Activated CD4-positive, alpha-beta memory T cell treated with anti-CD3 and anti-CD28 coated beads, Interleukin-2, amount 10 ng/mL, durations not matched to agents 7 days and 5 days (primary cell): ENCODE measurements at places on chromosomes 12 and 14. TPM values are rescaled to one million over a fixed set of nuclear protein-coding genes. Genes with fewer than 3 reads are reported as not detected.

The TFCP2 gene
- 34.3 TPM for total RNA-seq

The ANKS1B gene
- total RNA-seq = 0.30 TPM

- no peaks in the 10 kb centered on the region for H3K27me3 ChIP-seq
- no peak overlapping the region for H3K27ac ChIP-seq
- no peaks in the 10 kb centered on the region for H3K36me3 ChIP-seq
- H3K4me3 ChIP-seq = no peak overlapping the region
Observed at GRCh38 chr14:43729143-43729542, 777.9 kb downstream of the FSCB start.

The MARS1 gene
- total RNA-seq = 282 TPM

GRCh38 chr12:126706300-126706699 is 1560.7 kb upstream of the TMEM132C start:
- H3K4me1 ChIP-seq = peaks cover 1% of the 10 kb centered on the region
- H3K36me3 ChIP-seq = no peaks in the 10 kb centered on the region
- no peaks in the 10 kb centered on the region for H3K27me3 ChIP-seq
- DNase-seq = no peak
- H3K4me3 ChIP-seq = no peak overlapping the region

The MMP19 gene
- not detected for total RNA-seq

DNA sequence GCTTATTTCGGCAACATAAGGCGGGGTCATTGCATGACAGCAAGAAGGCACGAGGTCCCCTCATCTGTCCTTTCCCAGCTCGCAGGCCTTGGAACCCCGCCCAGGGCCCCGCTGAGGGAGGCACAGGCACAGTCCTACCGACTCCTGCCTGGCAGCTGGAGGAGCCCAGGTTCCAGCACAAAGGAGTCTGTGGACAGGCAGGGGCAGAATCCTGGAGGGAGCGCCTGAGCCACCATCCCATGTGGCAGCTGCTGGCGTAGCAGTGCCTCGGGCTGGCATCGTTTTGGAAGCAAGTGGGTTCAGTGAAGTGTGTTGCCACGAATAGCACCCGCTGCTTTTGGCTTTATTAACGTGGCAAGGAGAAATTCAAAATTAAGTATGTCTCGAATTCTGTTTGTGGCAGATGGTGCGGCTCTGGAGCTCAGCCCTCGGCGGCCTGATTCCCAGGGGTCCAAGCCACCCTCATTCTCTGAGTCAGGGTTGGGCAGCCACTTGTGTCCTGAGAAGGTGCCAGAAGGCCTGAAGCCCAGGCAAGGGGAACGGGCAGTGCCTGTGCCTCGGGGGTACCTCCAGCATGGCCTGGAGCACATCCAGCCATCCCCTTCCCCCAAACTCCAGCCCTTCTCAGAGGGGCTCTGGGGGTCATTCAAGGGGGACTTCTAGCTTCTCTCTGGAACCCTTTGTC is 35.9 kb downstream of the SLC8B1 start:
- H3K27me3 ChIP-seq = no peaks in the 10 kb centered on the region
- no peak for DNase-seq
- H3K4me3 ChIP-seq = no peak overlapping the region
- peaks cover 10% of the 10 kb centered on the region for H3K36me3 ChIP-seq
- peaks cover 7% of the 10 kb centered on the region for H3K4me1 ChIP-seq
- H3K27ac ChIP-seq = no peak overlapping the region

DNA sequence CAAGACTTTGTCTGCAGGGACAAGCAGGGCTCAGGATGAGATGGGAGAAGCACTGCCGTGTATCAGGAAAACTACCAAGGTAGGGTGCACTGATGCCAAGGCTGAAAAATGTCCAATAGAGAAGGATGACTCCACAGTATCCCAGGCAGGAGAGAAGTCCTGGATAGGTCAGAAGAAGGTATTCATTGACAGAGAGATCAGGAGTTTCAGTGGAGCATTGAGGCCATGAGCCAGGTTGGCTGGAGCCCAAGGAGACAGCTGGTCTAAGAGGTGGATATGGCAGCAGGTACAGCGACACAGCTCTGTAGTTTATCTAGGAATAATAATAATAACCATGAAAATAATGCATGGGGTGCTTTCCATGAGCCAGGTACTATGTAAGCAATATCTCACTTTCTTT is 180.9 kb downstream of the EXOC5 start:
- no peak for DNase-seq
- no peak overlapping the region for H3K4me3 ChIP-seq
- no peaks in the 10 kb centered on the region for H3K27me3 ChIP-seq

The ALDH1L2 gene
- total RNA-seq = 1.9 TPM

DNA sequence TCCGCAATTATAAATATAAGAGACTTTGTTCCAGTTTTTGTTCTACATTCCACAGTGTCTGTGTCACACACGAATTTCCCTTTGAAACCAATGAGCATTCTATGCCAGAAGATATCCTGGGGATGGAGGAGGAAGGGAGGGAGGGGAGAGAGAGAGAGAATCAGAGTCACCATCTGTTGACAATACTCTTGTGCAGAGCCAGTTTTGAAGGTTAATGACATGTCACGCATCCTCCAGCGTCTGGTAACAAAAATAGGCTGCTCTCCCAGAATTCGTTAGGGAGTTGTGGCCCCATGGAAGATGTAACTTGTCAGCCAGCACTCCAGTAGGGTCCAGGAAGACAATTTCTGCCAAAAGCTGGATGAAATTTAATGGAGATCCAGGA is 213.5 kb upstream of the KRR1 start:
- no peak overlapping the region for H3K4me3 ChIP-seq
- H3K27ac ChIP-seq = no peak overlapping the region
- DNase-seq = no peak
- H3K27me3 ChIP-seq = no peaks in the 10 kb centered on the region
- peaks cover 9% of the 10 kb centered on the region for H3K36me3 ChIP-seq

DNA sequence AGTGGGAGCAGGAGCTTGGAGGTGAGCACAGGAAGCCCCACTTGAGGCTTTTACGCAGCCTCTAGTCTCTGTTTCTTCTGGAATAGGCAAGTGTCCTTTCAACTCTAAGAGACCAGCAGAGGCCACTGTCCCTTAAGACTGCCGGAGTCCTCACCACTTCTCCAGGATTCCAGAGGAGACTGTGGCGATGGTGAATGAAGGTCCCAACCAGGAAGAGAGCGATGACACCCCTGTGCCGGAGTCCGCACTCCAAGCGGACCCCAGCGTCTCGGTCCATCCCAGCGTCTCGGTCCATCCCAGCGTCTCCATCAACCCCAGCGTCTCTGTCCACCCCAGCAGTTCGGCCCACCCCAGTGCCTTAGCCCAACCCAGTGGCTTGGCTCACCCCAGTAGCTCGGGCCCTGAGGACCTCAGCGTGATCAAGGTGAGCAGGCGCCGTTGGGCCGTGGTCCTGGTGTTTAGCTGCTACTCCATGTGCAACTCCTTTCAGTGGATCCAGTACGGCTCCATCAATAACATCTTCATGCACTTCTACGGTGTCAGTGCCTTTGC is 442 bp downstream of the FLVCR2 start:
- H3K36me3 ChIP-seq = no peaks in the 10 kb centered on the region
- H3K4me3 ChIP-seq = peak overlapping the region; percentile 81
- H3K27ac ChIP-seq = no peak overlapping the region
- no peak for DNase-seq
- peaks cover 22% of the 10 kb centered on the region for H3K4me1 ChIP-seq

DNA sequence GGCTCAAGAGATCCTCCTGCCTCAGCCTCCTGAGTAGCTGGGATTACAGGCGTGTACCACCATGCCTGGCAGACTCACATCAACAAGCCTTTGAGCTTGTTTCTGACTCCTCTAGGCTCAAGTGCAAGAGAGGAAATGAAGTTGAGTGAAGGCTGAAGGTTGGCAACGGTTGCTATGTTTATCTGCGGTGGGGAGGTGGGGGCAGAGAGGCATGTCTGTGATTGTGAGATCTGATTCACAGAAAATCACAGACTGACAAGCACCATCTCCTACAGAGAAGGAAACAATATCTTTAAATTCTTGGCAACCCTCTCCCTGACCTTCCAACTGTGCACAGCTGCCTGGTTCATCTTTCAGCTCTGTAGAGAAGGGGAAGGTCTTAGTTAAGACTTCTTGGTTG is 22.1 kb upstream of the NINJ2 start:
- H3K4me1 ChIP-seq = peaks cover 35% of the 10 kb centered on the region
- no peaks in the 10 kb centered on the region for H3K27me3 ChIP-seq
- H3K36me3 ChIP-seq = no peaks in the 10 kb centered on the region
- peak overlapping the region; percentile 91 for H3K27ac ChIP-seq

The ALDH2 gene
- total RNA-seq = 1.3 TPM

DNA sequence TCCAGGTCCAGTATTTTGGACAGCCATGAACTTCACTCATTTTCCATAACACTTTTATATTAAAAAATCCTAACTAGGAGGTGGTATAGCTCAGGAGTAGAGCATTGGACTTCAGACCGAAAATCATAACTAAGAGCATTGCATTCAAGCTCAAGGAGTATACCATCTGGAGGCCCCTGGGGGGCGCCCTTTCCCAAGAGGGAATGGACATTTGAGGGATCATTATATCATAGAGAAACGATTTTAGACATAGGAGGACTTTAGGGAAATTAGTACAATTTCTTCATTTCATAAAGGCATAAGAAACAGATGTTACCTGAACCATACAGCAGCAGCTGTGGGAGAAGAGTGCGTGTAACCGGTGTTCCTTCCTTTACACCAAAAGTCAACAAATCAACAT is 5.2 kb upstream of the ATG14 start:
- H3K36me3 ChIP-seq = no peaks in the 10 kb centered on the region
- peaks cover 2% of the 10 kb centered on the region for H3K27me3 ChIP-seq
- peak; percentile 21 for DNase-seq
- no peak overlapping the region for H3K4me3 ChIP-seq
- no peak overlapping the region for H3K27ac ChIP-seq
- H3K4me1 ChIP-seq = peaks cover 9% of the 10 kb centered on the region

DNA sequence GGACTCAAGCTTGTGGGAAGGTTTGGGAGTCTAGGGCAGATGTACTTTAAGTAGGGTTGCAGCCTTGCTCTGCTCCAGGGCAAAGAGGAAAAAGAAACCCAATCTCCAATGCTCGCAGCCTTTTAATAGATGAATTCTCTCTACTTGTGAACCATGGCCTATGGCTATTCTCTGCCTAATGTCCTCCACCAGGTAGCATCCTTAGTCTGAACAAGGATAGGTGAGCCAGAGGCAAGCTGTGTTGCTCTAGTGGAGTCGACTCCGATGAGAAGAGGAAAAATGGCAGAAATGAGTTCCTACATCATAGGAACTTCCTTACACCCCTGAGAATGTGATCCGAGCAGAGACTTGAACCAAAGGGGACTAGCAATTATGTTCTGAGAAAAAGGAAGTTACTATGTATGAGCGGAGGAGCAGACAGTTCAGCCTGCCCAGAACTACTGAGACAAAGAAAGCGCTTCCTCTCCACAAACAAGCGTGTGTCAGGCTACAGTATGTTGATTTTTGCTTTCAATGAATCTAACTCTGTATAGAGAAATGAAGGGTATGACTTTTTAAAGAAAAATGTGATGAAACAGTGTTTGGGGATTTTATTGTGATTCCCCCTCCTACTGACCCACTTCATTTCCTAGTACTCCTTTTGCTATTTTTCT is 153.6 kb upstream of the ARID2 start:
- peaks cover 2% of the 10 kb centered on the region for H3K4me1 ChIP-seq
- peaks cover under 1% of the 10 kb centered on the region for H3K27me3 ChIP-seq
- H3K36me3 ChIP-seq = no peaks in the 10 kb centered on the region
- H3K27ac ChIP-seq = no peak overlapping the region

DNA sequence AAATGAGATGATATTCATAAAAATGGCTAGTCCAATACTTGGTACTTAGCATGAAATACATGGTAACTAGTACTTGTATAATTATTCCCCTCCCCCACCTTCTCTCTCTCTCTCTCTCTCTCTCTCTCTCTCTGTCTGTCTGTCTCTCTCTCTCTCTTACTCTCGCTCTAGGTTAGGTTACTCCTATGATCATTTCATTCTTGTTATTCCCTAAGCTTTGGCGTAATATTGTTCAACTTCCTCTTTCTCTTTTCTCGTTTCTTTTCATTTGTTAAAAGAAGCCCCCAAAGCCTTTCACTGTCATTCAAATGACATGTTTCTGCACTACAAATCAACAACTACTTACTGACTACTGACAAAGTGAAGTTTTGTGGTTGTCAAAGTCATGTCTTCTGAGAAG is 89.8 kb downstream of the GRIP1 start:
- H3K36me3 ChIP-seq = no peaks in the 10 kb centered on the region
- H3K4me1 ChIP-seq = no peaks in the 10 kb centered on the region
- no peak overlapping the region for H3K4me3 ChIP-seq
- no peak for DNase-seq
- no peak overlapping the region for H3K27ac ChIP-seq

DNA sequence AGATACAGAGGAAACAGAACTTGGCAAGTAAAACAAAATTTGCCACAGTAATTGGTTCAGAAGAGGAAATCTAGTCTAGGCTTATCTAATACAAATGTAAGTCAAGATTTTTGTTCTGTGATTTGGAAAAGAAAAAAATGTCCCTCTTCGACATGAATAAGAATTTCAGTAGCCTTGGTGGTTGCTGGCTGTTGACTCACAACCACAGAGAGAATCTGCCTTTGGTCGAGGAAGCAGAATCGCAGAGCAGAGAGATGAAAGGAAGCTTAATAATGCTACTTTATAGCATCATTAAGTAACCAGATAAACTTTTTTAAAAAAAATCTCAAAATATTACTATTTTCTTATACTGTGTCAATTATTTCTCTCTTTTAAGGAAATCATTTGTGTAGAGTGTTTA is 1096.6 kb downstream of the FLRT2 start:
- no peak for DNase-seq
- H3K36me3 ChIP-seq = no peaks in the 10 kb centered on the region

GRCh38 chr12:66860752-66861750 is 182.2 kb upstream of the GRIP1 start:
- peak; percentile 69 for DNase-seq
- no peak overlapping the region for H3K4me3 ChIP-seq
- H3K4me1 ChIP-seq = no peaks in the 10 kb centered on the region
- H3K27ac ChIP-seq = no peak overlapping the region
- peaks cover 15% of the 10 kb centered on the region for H3K27me3 ChIP-seq

GRCh38 chr12:116744766-116745165 is 6.7 kb downstream of the RNFT2 start:
- H3K4me3 ChIP-seq = no peak overlapping the region
- no peaks in the 10 kb centered on the region for H3K27me3 ChIP-seq
- H3K4me1 ChIP-seq = no peaks in the 10 kb centered on the region
- no peak overlapping the region for H3K27ac ChIP-seq

GRCh38 chr12:132366341-132366861 is 37.0 kb upstream of the GALNT9 start:
- H3K27ac ChIP-seq = no peak overlapping the region
- no peaks in the 10 kb centered on the region for H3K4me1 ChIP-seq
